ENCODE measurements at places on chromosomes 3 and 15. TPM values are rescaled to one million over a fixed set of nuclear protein-coding genes. Genes with fewer than 3 reads are reported as not detected.

The WDR72 gene
- not detected for total RNA-seq

The AVEN gene
- total RNA-seq: 25.7 TPM

The EPHA6 gene
- 0.13 TPM for total RNA-seq

The VGLL3 gene
- 0.76 TPM for total RNA-seq

The RASGRF1 gene
- total RNA-seq: not detected

The UPK1B gene
- 0.16 TPM for total RNA-seq

The STRIT1 gene
- not detected for total RNA-seq

The LMAN1L gene
- total RNA-seq: not detected

The AKAP13 gene
- total RNA-seq: 83.4 TPM

The ST3GAL6 gene
- 21.9 TPM for total RNA-seq

The CELSR3 gene
- 0.49 TPM for total RNA-seq

The SYNPR gene
- total RNA-seq: not detected

The ITIH1 gene
- 0.16 TPM for total RNA-seq

The CA12 gene
- total RNA-seq: 0.32 TPM

The SEC22A gene
- total RNA-seq: 37.1 TPM

The TRH gene
- not detected for total RNA-seq

The HYAL3 gene
- total RNA-seq: 9.1 TPM

The ANKUB1 gene
- total RNA-seq: not detected

The ZNF860 gene
- 1.5 TPM for total RNA-seq

The SOX14 gene
- not detected for total RNA-seq

The RTP4 gene
- 2.8 TPM for total RNA-seq

The TFRC gene
- total RNA-seq: 86.1 TPM

The CLDN16 gene
- total RNA-seq: 0.06 TPM

The SEC22C gene
- 81.4 TPM for total RNA-seq

The SERINC4 gene
- total RNA-seq: not detected

The CASR gene
- not detected for total RNA-seq

The ZNF80 gene
- not detected for total RNA-seq

The SH2D7 gene
- not detected for total RNA-seq

The ACKR2 gene
- 0.16 TPM for total RNA-seq

The RAB5A gene
- 80.2 TPM for total RNA-seq

The RAD51 gene
- 9.9 TPM for total RNA-seq

The FEZF2 gene
- total RNA-seq: not detected

The NANOGP8 gene
- not detected for total RNA-seq

The TRPM1 gene
- total RNA-seq: 0.81 TPM
